ENCODE measurements at places on chromosomes 16 and 17.

- no peak for DNase-seq
Measured at GRCh38 chr17:28974451-28974850, 23.1 kb upstream of the PHF12 start.

DNA sequence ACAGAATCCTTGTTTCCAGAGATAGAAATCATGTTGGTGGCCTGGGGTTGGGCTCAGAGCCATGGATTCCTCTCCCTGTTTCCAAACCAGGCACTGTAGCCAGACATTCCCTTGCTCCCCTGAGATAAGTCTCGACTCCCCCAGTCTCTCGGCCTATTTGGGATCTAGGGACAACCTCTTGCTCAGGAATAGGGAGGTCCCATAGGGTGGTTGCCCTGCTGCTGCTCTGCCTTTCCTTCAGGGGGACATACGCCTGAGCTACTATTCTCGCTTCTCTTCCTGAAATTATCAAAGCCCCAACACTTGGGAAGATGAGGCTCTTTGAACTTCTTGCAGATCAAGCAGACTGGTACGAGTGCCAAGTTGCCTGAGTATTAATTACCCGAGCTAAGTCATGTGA is 58.0 kb downstream of the TBX4 start:
- peak; percentile 68 for DNase-seq

GRCh38 chr16:66291833-66292232 is 74.7 kb upstream of the CDH5 start:
- peak; percentile 45 for DNase-seq

GRCh38 chr17:4161192-4161966 is 18.4 kb downstream of the CYB5D2 start:
- peak; percentile 92 for DNase-seq

DNA sequence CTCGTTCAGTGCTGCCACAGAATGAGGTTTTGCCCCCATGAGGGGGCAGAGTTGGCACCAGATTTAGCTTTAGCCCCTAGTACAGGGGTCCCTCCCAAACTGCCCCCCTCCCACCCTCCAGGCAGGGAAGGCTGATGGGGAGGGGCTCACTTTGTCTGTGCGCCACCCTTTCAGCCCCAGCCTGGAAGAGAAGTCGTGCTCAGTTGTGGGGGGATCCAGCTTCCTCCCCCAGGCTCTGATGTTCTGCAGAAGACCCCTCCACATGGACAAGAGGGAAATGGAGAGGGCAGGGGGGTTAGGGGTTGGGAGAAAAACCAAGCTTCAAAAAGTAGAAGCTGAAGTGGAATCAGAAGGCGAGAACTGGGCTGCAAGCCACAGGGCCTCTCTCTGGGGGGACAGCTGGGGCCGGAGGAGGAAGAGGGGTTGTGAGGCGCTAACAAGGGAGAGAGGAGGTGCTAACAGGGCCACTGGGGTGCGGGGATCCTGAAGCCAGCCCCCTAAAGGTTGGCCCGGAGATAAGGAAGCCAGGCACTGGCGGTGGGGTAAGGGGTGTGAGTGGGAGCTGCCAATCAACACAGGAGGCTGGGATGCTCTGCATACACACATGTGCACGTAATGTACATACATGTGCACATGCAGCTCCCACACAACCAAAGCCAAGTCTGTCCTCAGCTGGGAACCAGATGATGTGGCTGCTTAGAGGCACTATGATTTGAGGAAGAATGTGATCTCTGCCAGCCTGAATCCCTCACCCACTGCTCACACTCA is 7.0 kb upstream of the TMEM92 start:
- peak; percentile 87 for DNase-seq

DNA sequence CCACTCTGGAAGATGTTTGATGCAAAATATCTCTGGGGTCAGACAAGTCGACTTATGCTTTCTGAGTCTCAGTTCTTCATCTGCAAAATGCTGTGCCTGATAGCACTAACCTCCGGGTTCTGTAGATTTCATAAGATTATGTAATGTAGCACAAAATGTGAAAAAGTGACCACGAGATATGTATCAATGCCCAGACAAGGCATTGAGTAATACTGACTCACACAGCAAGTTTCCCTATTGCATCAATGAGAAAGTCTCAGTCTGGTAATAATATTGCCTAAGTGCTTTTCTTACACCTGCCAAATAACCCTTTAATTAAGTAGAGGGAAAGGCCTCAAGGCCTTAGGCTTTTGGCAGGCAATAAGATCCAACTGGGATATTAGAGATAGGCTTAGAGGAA is 41.4 kb upstream of the MMP2 start:
- DNase-seq = peak; percentile 67

GRCh38 chr16:20850981-20851380 is 44.7 kb downstream of the REXO5 start:
- DNase-seq = no peak

DNA sequence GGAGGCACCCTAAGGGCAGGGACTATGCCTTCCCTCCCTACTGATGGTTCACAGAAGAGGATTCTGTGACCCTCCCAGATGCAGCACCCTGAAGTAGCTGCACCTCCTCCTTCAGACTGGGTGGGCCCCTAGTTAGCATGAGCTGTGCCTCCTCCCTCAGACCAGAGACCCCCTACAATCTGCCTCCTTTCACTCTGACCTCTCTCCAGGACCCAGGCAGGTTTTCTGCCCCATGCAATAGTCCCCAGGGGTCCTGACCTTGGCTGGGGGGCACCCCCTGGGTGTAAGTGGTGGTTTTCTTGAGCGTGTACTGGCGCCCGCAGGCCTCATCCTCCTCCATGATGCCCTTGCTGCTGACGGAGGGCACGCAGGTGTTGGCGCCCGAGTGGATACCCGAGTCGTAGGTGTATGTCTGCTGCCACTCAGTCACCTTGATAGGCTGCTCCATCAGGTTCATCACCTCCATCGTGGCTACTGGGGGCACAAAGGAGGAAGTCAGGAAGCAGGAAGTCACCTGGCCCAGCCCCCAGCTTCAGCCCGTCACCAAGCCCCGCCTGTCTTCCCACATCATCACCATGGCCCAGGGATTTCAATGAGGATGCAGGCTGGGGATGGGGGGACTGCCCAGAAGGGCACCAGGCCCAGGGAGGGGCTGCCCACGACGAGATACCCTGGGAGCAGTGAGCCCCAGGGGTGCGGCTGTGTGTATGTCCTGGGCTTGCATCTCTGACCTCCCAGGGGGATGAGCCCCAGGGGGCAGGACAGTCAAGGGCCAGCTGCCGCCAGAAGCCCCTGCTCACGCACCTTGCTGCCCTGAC is 14.9 kb downstream of the JUP start:
- DNase-seq = peak; percentile 80

DNA sequence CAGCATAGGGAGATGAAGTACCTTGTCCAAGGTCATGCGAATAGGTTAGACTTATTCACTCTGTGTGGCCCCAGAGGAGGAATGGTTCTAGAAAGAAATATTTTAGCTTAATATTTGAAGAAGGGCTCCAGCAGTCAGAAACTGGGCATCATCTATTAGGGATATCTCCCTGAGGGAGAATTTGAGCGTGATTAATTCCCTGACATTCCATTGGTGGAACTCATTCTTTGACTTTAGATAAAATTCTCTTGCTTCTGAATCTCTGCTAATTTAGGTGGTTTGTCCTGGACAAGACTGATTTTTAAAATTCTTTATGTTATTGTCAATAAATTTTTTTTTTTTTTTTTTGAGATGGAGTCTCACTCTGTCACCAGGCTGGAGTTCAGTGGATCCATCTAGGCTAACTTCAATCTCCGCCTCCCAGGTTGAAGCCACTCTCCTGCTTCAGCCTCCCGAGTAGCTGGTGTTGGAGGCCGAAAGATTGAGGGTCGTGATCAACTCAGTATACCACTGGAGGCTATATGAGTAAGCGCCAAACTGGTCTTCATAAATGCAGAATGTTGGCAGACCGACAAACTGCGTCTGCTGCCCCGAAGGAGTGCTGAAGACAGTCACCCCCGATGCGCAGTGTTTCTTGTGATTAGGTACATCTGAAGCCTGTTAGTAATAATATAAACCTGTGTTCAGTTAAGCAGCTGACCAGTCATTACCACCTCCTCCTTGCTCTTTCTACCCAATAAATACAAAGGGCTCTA is 267.9 kb upstream of the HSBP1 start:
- DNase-seq = no peak

- DNase-seq = no peak
Measured at GRCh38 chr17:67605256-67605912, 112.4 kb upstream of the NOL11 start.

DNA sequence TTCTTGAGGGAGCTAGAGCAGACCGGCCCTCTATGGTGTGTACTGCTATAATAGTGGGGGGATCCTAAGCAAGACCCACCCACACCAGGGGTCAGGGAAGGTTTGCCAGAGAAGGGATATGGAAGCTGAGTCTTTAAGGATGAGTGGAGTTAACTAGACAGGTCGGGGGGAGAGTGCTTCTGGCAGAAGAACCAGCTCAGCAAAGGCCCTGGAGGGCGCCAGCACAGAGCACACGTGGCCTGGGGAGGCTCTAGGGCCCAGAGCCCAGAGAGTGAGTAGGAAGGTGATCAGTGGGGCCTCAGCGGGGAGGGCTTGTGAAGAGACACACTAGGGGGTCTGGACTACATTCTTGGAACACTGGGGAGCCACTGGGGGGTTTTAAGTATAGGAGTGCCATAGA is 21.1 kb downstream of the NGFR start:
- peak; percentile 62 for DNase-seq

GRCh38 chr16:23827057-23827456 is 8.7 kb upstream of the PRKCB start:
- DNase-seq = no peak

DNA sequence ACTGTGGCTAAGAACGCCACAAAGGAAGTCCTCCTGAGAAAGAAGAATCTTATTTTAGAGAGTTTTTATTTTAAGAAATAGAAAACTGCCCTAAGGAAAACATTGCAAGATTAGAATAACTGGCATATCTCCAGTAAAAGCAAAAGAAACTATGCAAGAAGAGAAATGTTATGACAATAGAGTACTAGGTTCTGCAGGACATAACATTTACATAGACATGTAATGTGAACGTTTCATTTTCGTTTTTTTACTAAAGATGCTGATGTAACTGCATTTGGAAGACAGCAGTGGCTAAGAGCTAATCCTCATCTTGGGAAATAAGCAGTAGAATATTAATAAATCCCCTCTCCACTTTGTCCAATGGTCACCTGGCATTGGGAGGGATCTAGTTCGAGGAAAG is 7.8 kb upstream of the ASGR2 start:
- peak; percentile 79 for DNase-seq

- DNase-seq = no peak
Measured at GRCh38 chr17:66444031-66444430, 141.6 kb downstream of the PRKCA start.

DNA sequence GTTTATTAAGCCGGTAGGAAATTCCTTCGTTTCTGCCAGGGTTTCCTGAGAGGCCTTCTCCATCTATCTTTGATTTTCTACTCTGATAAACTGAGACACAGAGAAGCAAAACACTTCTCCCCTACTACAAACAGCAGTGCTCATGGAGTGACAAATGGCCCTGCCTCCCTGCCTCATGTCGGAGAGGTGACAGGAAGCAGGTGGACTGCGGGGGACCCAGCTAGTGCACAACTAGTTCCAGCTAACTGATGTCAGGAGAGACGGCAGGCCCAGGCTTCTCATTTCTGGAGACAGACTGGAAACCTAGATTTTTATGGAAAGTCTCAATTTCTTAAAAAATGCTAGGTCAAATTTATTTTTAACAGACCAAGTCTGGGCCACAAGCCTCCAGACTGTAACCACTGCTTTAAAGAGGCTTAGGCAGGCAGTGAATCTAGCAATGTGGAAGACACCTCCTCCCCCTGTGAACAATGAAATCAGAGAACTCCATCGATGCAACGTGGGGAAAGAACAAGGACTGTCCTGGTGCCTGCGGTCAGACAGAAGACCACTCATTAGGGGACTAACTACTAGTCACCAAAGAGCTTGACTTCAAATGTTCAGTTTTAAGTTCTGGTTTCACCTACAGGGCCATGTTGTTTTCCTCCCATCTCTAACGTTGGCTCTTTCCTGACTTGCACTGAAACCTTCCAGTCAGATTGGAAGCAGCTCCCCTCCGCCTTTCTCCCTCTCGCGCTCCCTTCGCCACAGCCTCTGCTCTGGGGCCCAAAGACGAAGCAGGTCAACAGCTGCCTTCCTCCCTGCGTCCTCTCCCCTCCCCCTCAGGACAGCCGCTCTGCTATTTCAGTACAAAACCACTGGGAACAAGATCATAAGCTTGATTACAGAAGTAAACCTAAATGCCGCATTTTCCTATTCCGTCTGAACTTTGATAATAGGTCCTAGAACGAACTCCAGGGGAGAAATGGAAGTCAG is 17.6 kb downstream of the GTF3C1 start:
- DNase-seq = no peak

DNA sequence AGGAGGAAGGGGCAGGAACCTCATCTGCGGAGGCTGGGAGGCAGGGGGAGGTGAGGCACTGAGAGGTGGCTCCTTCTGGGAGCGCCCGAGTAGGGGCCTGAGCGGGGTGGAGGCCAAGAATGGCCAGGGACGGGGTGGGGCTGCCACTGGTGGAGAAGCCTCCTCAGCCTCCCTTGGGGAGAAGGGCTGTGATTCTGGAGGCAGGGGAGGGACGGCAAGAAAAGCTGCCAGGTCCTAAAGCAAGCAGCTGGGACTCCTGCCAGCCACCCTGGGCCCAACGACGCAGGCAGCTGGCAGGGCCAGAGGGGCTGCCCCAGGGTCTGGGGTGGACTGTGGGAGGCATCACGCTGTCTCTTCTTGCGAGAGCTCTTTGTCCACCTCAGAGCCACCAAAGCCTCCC is 12.7 kb upstream of the MLKL start:
- DNase-seq = no peak

- DNase-seq = no peak
Measured at GRCh38 chr16:55101026-55101425, 170.4 kb downstream of the IRX5 start.

GRCh38 chr17:55451203-55451641 is 29.6 kb upstream of the MMD start:
- DNase-seq = no peak

DNA sequence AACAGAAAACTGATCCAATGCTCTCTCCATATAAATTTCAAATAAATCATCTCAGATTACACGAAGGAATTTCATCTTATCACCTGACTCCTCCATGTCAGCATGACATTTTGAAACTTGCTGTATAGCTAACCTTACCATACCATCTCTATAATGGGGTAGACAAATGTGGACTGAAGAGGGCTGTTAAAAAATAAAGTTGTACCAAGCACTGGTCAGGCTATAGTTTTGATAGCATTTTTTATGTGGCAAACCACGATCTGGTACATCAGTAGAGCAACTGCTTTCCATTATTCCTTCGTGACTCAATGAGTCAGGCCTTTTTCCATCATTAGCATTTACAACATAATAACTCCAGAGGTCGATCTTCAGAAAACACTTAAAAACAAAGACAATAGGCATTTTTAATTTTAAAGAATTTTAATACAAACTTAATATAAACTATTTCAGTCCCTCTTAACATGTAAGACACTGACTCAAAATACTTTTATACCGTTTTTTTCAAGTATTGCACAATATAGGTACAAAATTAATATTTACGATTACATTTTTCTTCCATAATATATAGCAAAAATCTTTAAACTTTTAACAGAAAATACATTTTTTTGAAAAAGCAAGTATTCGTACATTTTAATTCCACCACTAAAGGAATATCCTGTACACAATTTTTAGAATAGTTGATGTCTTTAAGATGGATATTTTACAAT is 4.2 kb downstream of the TOB1 start:
- no peak for DNase-seq

GRCh38 chr17:80751946-80752581 is 207.4 kb downstream of the RPTOR start:
- no peak for DNase-seq
